ENCODE measurements at places on chromosomes 6 and 20.

- no peak for DNase-seq
Measured at GRCh38 chr20:52682237-52682636, 289.9 kb upstream of the TSHZ2 start.

- no peak for DNase-seq
Measured at GRCh38 chr6:85115876-85116275, 334.0 kb upstream of the NT5E start.

GRCh38 chr20:44435630-44436335 is 39.9 kb upstream of the TTPAL start:
- no peak for DNase-seq

DNA sequence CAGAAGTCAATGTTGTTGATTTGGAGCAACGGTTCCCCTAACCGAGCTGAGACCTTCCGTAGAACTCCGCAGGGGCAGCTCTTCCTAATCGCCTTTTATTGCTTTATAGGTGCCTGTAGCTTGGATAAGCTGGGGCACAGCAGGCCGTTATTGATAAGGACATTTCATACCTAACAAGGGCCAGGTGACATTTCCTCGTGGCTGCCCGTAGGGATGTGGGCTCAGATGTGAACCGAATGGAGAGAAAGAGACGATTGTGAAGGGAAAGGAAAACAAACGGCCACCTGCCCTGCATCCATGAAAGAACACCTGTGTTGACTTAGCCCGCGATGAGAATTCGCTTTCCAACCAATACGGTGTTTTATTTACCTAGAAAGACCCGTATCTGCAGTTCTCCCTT is 53.3 kb upstream of the DACT2 start:
- DNase-seq: no peak

DNA sequence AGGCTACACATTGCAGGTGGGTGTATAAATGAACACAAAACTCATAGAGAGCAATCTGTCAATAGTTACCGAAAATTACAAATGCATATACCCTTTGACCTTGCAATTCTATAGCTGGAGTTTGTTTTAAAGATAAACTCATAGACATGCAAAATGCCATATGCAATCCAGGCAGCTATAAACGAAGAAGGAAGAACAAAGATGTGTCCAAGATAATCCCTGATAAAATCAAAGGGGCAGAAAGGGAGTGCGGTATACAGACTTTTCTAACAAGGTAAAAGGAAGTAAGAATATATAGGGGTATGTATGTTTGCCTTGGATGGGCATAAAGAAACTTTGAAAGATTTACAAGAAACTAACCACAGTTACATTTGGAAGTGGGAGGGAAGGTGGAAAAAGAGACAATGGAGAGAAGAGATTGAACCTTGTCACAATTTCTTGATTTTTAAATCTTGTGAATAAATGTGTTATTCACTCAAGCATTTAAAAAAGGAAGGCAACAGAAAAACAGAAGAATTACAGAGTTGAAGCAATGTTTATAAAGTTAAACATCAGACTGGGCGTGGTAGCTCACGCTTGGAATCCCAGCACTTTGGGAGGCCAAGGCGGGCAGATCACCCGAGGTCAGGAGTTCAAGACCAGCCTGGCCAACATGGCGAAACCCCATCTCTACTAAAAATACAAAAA is 29.9 kb downstream of the FAM8A1 start:
- DNase-seq: no peak

GRCh38 chr20:3133155-3133554 is 26.5 kb downstream of the FASTKD5 start:
- no peak for DNase-seq

DNA sequence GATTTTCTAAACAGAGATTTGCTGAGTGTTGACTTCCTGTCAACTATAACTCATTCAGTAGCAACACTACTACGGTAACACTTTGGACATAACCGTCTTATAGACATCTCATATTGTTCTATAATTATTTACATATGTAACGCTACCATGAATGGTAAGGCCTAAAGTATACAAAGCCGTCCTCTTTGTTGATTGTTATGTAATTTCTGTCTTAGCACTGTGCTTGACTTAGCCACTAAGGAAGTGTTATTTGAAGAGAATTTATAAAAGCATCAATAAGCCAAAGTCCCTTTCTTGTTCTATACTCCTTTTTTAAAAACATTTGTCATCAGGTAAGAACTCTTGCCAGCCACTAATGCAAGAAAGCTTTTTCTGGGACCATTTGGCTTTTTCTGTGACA is 240.6 kb downstream of the MEI4 start:
- DNase-seq: no peak

DNA sequence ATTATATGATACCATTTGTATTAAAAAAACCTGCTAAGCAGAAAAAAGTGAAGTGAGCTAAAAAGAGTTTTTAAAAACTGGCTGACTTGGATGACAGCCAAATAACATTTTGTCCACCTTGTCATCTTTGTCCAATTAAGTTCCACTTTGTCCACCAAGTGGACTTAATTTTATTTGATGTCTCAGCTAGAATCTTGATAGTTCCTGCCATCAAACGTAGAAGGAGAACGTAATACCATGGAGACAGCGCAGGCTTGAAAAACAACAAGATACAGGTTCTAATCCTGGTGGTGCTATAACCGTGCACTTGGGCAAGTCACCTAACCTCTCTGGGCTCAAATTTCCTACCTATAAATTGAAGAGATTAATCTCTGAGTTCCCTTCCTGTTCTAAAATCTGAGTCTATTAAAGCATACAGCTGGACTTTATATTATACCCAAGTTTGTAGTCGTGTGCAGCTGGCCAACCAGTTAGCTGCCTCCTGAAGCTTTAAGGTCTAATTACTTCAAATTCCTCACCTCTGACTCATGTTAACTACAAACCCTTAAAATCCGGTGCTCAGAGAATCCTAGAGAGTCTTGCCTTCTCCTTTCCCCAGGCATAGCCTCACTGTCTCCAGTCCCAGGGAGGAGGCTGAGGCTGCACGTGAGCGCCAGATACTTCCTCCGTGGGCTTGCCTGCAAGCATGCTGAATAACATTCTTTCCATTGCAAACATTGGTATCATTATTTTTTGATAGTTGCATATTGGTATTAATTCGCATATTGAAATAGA is 16.8 kb downstream of the TMEM244 start:
- no peak for DNase-seq

- no peak for DNase-seq
Measured at GRCh38 chr6:65149841-65150240, 557.2 kb downstream of the EYS start.

GRCh38 chr6:85456782-85457181 is 6.9 kb downstream of the NT5E start:
- DNase-seq: no peak

DNA sequence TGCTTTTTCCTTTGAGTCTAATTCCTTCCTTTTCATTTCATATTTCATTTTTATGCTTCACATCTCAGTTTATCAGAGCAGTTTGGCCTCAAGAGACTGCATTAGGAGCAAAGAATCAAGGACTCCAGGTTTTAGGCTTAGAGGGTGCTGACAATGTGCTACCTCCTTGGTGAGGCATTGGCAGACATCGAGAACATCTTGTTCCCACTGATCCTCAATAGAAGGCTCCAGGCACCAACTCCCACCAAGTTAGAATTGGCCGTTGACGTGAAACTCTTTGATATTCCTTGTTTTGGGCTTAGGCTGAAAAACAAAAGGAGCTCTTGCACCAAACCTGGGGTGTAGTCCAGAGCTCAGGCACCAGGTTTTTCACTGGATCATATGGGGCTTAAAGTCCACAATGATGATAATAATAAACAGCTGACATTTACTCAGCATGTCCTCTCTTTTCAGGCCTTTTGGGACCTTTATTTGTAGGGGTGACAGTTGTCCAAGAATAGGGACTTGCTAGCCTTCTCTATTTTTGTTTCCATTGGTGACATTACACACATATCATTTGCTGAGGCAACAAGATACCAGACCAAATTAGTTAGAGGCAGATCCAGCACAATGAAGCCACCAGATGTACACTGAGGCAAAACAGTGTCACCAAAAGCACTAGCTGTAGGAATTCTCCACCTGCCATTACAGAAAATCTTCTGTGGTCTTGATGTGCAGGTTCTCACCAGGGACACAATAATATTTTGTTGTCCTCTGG is 81.0 kb upstream of the ENPP5 start:
- no peak for DNase-seq

DNA sequence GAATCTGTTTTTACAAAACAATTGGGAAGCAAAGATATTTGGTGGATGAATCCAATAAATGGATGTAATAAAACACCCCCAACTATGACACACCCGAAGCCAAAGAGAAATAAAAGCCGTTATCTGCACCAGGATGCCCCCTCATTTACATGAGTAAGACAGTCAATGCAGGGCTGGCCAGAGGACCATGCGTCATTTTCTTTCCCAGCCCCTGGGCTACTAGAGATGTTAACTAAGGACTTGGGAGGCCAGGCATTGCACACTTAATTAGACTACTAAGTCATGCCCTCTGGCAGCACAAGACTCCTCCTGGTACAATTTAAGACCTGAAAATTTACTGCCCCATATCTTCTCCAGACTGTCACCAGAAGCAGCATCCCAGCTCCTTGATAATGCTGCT is 3.2 kb downstream of the LEMD2 start:
- DNase-seq: no peak

Data from D341Med (cell line).